ENCODE measurements at places on chromosomes 16 and 17.

DNA sequence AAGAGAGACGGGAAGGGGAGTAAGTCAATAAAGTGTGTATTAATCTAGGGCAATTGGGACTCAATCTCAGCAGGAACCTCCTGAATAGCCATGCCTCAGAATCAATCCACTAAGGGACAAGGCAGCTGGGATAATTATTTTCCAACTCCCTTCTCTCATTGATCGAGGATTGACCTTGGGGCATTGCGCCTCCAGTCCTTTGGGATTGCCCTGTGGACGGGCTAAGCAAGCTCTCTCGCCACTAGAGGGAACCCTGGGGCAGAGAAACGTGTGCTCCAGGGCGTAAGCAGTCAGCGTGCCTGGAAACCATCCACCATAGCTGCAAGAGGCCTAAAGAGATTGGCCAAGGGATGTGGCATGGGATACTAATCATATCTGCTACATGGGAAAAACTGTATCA is 53.9 kb upstream of the ERCC4 start:
- DNase-seq = peak; percentile 1

- DNase-seq = no peak
Observed at GRCh38 chr17:76309461-76309860, 1.4 kb upstream of the QRICH2 start.

- DNase-seq = no peak
Observed at GRCh38 chr16:65476448-65476955, 354.6 kb upstream of the CDH11 start.

GRCh38 chr17:73519714-73520368 is 124.4 kb downstream of the SDK2 start:
- DNase-seq = no peak

DNA sequence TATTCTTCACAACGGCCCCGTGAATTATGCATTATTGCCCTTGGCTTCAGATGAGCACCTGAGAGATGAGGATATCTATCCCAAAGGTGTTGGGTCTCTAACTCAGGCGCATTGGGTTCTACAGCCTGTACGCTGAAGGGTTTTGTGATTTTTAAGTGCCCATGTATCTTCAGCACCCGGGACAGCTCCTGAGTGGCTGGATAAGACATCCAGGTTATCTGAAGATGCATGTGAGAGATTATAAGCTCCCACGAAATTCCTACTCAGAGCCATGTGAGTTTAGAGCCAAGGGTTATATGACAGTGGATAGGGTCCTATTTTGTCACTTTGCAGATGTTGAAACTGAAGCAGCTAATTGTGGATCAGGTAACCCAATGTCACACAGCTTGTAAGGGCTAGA is 612.3 kb upstream of the EEF2KMT start:
- no peak for DNase-seq

DNA sequence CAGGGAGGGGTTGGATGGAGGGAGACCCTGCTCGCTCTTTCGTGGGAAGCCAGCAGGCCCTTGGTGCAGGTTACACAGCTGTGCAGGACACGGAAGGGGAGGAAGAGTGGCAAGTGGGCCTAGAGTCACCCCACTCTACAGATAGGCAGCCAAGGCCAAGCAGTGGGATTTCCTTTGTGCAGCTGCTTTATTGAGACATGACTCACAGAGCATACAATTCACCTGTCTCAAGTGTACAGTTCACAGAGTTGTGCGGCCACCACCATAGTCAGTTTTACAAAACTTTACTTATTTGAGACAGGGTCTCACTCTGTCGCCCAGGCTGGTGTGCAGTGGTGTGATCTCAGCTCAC is 91.2 kb upstream of the CIBAR2 start:
- no peak for DNase-seq

DNA sequence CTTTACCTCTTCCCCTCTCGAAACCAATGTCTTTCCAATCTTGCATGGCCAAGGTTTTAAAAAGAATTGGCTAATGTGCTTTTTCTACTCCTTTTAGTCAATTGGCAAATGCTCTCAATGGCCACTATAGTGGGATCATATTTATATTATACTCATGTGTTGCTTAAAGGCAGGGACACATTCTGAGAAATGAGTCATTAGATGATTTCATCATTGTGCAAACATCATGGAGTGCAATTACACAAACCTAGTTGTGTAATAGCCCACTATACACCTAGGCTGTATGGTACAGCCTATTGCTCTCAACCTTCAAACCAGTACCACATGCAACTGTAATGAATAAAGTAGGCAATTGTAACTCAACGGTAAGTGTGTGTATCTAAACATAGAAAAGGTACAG is 180.9 kb downstream of the HS3ST3A1 start:
- no peak for DNase-seq

- no peak for DNase-seq
Observed at GRCh38 chr17:10178506-10178991, 19.9 kb downstream of the GAS7 start.

- no peak for DNase-seq
Observed at GRCh38 chr17:68248199-68248825, 469 bp downstream of the AMZ2 start.

DNA sequence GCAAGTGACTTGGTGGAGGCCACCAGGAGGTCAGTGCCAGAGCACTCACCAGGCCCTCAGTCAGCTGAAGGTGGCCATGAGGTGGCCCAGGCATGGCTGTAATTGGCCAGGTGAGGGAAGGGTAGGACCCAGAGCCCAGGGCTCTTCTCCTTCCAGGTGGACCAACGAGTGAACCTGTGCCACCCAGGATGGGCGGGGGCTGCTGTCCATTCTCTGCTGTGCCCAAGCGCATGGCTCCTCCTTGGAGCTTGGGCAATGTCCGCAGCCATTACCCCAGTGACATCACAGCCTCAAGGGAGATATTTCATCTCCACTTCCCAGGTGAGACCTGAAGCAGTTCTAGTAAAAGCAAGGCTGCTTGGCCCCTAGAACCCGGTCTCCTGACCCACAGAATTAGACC is 303.0 kb upstream of the FOXF1 start:
- DNase-seq = no peak

DNA sequence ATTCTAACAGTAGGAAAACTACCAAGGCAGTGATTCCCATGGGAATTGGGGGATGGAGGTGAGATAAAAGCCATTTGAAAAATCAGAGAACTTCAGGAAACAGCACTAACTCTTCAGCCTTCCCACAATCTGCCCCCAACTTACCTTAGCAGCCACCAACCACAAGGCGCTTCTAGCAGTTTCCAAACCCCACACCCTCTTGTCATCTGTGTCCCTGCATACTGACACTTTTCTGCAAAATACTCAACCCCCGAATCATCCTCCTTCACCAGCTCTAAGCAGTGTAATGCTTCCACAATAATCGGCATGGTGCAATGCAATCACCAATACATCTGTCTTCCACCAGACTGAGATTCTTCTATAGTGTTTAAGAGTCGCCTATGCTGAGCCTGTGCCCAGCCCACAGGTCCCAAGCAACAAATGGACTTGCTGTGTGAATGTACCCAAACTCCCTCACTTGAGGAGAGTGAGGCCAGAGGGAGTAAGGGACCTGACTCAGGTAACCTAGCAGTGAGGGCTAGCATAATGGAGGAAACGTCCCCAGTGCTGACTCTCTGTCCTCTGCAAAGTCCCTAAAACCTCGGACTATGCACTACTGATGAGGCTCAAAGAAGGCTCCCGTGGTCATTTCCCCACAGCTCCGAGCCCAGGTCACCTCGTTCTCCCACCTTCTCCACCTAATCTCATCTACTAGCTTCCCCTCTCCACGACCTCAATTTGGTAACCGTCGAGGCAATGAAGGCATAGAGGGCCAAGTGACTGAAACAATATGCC is 943 bp downstream of the DYNC1LI2 start:
- DNase-seq = no peak

DNA sequence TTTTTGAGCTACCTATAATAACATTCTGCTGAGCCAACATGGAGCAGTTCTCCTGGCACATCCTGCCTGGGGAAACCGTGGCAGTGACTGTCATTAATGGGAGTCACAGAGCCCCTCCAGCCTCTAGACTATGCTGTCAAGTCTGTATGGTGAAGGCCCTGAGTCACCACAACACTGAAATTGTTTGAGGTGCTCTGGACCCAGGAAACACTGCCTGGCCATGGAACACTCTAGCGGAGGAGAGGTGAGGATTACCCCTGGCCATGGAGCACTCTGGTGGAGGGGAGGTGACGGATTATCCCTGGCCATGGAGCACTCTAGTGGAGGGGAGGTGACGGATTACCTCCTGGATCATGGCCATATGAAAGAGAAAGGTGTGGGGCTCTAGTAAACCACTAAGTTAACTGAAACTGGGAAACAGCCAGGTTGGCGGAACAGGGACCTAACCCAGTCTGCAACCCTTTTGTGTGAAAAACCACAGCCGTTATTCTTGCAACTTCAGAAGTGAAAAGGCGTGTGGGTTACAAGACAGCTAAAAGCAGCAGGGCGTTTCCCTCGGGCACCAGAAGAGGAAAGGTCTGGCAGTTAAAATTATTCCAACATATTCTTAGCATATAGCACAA is 156.7 kb downstream of the KCNJ12 start:
- DNase-seq = no peak

- DNase-seq = no peak
Observed at GRCh38 chr17:16294560-16294959, 58.7 kb downstream of the CENPV start.

DNA sequence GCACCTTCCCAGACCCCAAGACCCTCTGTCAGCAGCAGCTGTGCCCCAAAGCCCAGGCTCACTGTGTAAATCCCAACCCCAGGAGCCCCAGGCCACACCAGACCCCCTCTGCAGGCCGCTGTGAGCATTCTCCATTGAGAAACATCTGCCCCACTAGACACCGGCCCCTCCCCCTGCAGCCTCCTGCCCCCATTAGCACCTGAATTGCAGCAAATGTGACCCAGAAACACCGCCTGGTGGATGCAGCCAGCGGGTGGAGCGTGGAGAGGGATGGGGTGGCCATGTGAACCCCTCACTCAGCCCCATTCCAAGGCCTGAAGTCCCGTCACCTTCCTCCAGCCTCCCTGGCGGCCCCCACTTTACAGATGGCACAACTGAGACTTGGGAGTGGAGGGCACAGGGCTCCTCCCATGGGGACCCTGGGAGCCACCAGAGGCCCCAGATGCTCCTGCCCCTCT is 2.2 kb downstream of the UBALD1 start:
- no peak for DNase-seq

DNA sequence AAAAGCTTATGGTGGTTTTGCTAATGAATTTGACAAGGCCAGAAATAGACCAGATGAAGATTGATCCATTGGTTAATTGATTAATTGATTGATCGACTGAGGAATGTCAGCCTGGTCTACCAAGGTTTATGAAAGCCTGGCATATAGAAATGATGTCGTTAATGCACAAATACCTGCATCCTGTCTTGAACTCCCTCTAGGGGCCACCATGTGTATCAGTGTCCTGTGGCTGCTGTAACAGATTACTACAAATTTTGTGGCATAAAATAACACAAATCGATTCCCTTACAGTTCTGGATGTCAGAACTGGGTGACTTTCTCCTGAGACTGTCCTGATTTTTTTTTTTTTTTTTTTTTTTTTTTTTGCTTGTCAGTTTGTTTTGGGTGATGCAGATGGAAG is 553.2 kb downstream of the MAF start:
- DNase-seq = no peak

DNA sequence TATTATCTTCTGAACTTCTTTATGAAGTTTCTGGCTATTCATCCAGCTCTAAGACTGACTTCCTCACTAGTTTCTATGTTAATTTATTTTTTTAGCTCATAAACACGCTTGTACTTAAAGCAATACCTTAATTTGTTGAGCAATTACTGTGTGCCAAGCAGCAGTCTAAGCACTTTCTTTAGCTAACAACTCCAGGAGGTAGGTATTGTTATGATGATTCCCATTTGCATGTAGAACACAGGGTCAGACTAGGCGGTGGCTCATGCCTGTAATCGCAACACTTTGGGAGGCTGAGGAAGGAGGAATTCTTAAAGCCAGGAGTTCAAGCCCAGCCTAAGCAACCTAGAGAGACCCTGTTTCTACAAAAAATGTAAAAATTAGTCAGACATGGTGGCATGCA is 19.8 kb downstream of the DNAH3 start:
- no peak for DNase-seq
